ENCODE measurements at places on chromosomes 11 and 22.

DNA sequence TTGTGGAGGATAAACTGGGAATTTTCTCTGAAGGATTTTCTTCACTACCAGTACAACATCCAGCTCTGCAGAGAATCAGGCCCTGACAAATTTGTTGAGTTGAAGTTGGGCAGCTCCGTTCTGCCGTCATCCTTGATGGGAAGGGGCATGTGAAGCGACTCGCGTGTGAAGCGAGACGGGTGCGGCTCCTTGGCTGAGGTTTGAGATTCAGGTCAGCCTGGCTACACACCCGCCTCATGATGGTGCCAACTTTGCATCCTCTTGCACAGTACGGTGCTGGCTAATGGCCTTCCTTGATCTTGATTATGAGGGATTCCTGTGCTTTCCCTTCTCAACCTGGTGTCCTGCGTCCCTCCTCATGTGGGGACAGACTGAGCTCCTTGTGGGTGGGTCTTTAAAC lies 19.7 kb upstream of the CDC42EP2 start:
- DNase-seq, result no peak

DNA sequence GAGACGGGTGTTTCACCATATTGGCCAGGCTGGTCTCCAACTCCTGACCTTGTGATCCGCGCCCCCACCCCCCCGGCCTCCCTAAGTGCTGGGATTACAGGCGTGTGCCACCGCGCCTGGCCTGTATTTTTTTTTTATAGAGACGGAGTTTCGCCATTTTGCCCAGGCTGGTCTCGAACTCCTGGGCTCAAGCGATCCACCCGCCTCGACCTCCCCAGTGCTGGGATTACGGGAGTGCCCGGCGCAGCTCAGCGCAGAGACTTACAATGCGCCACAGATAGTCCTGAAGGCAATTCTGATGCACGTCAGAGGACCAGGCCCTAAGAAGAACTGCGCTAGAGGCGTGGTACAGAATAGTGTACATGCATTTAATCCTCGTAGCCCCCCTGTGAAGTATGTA lies 587 bp upstream of the VPS51 start:
- no peak for DNase-seq

DNA sequence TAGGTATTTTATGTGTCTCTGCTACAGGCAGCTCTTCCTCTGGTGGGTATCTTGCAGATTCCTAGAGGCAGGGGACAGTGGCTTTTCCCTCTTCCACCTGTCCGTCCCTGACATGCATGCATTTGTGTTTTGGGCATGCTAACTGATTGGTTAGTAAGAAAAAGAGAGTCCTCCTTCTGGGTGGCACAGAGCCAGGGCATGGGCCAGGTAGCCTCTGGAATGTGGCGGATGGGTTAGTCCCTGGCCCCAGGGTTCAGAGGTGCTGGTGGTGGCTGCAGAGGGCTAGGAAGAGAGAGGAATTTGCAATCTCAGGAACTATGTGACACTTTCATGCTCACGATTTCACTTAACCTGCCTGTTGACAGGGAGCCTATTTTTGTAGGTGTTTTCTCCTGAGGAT lies 5.8 kb upstream of the MS4A15 start:
- DNase-seq, result no peak

DNA sequence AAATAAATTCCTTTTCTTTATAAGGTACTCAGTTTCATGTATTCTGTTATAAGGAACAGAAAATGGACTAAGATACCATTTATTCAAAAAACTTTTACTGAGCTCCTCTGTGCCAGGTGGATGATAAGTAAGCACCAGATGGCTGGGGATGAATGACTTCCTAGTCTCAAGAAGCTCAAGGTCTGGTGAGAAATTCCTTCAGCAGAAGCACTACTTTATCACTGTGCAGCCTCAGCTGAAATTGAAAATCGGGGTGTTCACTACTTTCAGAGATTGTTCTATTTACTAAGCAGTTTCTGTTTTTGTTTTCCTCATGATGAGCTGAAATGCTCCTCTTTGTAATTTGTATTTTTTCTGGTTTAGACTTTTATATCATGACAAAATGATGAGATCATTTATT lies 7.8 kb downstream of the LDHAL6A start:
- no peak for DNase-seq

GRCh38 chr11:32153747-32154146 lies 62.9 kb downstream of the RCN1 start:
- no peak for DNase-seq

GRCh38 chr11:59659981-59660380 lies 8.9 kb downstream of the PATL1 start:
- no peak for DNase-seq

- no peak for DNase-seq
Measured at GRCh38 chr22:44621401-44622146, 80.4 kb upstream of the PRR5 start.

GRCh38 chr11:113974741-113975470 lies at the start of gene HTR3A:
TSS of gene HTR3A (plus strand) at chr11:113975108. CDS start at chr11:113975326, 218 bp downstream.
- DNase-seq, result no peak

GRCh38 chr22:39815932-39816331 lies 77.6 kb downstream of the ENTHD1 start:
- no peak for DNase-seq

DNA sequence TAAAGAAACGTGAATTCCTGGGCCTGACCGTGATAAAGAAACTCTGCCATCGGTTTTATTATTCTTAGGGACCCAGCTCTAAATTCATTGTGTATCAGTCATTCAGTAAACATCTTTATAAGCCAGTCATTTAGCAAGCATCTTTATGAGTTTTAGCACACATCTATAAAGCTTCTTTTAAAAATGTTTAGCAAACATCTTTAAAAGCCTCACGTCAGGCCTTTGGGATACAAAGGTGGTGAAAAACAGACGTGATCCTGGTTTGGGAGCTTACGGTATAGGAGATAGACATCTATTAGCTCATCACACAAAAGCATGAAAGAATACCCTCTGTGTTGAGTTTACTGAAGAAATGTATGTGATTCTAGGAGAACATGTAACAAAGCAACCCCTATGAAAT lies 320.2 kb downstream of the LARGE1 start:
- DNase-seq, result no peak

GRCh38 chr11:68878022-68878421 lies 25.6 kb downstream of the MRPL21 start:
- no peak for DNase-seq

GRCh38 chr22:41687901-41688364 lies 734 bp downstream of the SNU13 start:
- DNase-seq, result no peak
